Stimulated activated naive CD8-positive, alpha-beta T cell treated with anti-CD3 and anti-CD28 coated beads, Interleukin-15, Interleukin-2, amounts not matched to agents 100 U/mL and 50 U/mL, for 24 hours (primary cell): ENCODE measurements at places on chromosomes 13 and 19.

DNA sequence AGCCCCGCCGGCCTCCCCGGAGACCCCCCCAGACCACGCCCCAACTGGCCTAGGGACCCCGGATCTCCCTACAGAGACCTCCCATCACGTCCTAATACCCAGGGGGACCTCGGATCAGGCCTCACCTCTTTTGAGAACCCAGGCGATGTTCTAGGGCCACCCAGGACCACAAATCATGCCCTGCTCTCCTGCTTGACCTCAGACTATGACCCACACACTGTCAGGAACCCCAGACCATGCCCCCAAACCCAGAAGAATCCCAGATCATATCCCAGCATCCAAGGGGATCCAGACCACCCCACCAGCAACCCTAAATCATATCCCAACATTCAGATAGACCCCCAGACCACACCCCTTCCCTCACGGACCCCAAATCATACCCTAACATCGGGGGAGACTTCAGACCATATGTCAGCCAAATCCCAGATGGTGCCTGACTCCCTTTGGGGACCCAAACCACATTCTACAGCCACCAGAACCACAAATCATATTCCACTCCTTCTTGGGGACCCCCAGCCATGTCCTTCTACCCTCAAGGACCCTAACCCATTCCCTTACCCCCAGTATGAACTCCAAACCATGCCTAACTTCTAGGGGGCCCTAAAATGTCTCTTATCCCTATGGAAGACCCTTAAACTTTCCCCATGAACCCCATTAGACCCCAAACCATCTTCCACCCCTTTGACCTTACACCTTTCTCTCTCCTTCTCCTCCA, 611 bp upstream of the LRFN1 start:
- DNase-seq = no peak

DNA sequence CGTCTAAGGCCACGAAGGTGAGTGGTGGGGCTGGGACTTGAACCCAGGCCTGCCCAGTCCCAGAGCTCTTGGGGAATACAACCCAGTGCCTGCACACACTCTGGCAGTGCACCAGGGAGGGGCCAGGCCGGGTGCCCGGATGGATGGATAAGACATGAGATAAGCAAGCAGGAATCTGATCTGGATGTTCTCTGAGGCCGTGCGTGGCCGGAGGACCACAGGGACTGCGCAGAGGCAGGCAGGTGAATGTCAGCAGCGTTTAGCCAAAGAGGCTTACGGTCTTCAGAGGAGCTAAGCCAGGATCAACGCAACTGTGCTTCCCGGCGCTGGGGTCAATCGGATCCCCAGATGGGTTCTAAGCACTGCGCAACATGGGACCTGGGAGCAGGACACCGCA, 1.5 kb downstream of the ZNF787 start:
- no peak for DNase-seq

DNA sequence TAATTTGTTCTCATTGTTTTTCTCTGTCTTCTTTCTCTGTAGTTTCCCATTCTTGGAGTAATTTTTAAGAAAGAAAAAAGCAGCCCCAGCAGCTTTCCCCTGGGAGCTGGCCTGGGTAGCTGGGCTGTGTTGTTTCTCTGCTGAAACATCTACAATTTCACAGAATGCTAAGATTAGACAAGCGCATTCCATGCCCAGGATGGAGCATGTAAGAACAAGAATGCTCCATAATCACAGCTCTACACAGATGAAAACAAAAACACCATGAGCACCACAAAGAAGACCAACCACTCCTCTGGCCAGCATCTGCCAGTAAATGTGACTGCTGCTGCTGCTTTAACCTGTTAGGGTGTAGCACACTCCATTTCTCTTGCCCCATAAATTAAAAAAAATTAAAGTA, 239.2 kb upstream of the SLITRK1 start:
- DNase-seq = no peak

- DNase-seq = no peak
Observed at GRCh38 chr13:88648598-88649373, 977.6 kb downstream of the SLITRK5 start.

- DNase-seq = peak; percentile 11
Observed at GRCh38 chr19:8210421-8211101, 1.4 kb downstream of the CERS4 start.

- DNase-seq = no peak
Observed at GRCh38 chr19:43441716-43442115, 23.7 kb downstream of the LYPD3 start.

- DNase-seq = no peak
Observed at GRCh38 chr13:61202042-61202441, 213.6 kb downstream of the PCDH20 start.

GRCh38 chr13:66348745-66349690, 881.1 kb downstream of the PCDH9 start:
- no peak for DNase-seq

DNA sequence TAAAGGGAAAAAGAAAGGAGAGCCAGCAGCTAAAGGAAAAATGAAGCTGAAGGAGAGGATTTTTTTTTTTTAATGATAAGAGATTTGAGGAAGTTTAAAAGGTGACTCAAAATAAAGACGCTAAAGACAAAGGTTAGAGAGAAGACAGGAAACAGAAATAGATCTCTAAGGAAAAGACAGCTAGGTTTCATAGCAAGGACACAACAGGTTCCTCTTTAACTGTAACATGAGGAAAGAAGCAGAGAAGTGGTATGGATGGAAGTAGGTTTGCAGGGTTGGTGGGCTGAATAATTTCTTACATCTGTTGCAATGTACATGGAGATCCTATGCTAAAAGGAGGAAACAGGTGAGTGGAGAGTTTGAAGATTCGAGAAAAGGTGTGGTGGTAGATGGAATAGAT, 107.5 kb downstream of the MYCBP2 start:
- no peak for DNase-seq

DNA sequence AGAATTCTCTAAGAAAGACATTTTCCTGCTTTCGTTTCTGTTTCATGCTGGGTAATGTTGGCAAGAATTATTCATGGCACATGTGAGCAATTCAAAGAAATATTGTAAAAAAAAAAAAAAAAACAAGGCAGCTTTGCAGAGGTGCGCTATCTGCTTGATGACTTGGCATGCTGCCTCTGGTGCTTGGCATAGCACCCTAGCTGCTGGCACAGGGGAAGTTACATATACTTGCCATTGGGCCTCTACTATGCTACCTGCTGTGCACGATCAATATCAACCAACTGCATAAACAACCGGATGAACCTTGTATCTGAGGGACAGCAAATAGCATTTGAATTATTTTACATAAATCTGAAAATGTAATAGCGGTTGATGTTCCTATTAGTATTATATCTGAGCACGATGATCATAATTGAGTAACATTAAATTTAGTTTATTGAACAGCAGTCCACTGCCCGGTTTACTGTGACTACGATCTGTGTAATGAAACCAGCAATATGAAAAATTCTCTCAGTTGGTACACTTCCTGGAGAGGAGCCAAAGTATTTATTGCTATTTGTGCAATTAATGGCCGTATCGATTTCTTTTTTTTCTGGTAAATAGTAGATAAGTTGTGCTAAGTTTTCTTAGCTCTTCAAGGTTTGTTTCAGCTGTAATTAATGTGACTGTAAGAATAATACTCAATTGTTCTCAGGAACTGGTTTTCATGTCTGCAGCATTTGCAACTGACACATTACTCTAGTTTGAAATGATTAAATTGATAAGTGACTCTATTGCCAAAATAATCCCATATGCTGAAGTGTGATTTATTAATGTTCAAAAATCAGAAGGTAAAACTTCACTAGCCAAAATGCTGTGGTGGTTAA, 717.3 kb downstream of the DACH1 start:
- no peak for DNase-seq

- DNase-seq = no peak
Observed at GRCh38 chr13:39554371-39554770, 48.6 kb downstream of the LHFPL6 start.

DNA sequence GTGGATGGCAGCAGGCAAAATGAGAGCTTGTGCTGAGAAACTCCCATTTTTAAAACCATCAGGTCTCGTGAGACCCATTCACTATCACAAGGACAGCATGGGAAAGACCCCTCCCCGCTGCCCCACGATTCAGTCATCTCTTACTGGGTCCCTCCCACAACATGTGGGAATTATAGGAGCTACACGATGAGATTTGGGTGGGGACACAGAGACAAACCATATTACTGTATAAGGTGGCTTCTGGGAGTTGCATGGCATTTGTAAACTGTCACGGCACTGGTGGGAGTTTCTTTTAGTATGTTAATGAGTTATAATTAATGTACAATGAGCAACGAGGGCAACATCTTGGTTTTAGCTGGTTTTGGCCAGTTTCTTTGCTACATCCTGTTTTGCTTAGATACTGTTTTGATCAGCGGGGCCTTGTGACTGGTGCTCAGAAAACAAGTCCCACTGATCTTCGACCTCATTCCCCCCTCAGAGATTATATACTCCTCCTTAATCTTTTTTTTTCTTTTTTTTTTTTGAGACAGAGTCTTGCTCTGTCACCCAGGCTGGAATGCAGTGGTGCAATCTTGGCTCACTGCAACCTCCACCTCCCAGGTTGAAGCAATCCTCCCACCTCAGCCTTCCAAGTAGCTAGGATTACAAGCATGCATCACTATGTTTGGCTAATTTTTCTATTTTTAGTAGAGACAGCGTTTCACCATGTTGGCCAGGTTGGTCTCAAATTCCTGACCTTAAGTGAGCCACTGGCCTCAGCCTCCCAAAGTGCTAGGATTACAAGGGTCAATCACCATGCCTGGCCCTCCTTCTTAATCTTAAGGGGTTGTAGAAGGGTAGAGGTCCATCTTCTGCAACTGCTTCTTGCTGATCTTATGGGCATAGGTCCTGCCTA, 21.3 kb upstream of the ZNF599 start:
- DNase-seq = no peak

DNA sequence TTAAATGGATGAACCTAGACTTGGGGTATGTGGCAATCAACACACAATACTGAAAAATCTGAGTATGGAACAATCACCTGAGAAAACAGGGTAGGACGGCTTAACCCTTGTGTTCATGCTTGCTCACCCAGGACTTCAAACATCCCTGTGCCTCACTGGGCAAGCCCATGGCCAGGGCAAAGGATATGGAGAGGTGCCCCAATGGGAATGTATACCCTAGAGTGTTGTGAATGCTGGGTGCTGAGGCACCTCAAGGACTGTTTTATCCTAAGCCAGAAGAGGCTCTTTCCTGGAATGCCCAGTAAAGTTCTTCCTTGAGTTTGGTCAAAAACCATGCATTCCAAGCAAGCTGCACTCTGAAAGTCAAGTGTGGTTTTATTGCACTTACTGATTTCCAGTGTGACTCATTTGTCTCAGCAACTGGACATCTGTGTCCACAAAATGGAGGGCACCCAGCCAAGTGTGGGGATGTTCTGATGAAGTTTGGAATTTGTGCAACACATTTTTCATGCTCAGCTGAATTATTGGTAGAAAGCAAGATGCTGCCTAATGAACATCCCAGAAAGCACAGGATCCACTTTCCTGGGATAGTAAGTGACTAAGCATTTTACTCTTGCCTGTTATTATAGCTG, 531.3 kb downstream of the RFC3 start:
- DNase-seq = no peak

- no peak for DNase-seq
Observed at GRCh38 chr19:19050731-19051130, 13.1 kb upstream of the SLC25A42 start.

- DNase-seq = no peak
Observed at GRCh38 chr13:28741084-28741491, 22.3 kb upstream of the SLC46A3 start.

DNA sequence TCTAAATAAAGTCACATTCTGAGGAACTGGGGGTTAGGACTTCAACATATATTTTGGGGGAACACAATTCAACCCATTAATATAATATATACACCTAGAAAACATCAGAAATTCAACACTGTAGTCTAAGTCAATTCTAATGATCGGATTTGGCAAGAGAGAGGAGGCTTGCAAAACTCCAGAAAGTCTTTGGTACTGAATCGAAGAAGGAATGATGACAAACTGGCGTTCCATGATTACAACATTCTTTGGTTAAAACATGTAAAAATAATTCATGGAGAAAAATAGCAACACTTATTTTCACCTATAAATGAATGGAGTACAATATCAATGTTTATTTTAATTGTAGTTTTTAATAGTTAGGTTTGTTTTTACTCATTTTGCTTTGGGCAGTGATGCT, 62.4 kb downstream of the MBNL2 start:
- DNase-seq = no peak

GRCh38 chr19:33670398-33670797, 48.6 kb downstream of the CHST8 start:
- DNase-seq = no peak

DNA sequence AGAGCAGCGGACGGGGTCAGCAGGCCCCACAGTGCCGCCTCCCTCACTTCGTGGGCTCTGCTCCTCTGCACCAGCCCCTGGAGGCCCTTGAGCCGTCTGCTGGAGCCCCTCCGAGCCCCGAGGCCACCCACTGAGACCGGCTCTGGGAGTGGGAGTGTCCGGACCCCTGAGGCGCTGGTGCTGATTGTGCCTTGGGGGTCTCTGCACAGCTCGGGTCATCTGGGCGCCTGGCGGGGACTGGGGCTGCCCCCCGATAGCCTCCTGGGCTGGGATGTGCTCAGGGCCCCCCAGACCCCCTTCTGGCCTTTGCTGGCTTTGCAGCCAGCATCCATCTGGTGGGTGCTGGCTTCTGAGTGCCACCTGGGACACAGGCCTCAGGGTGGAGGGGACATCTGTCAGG, 15.4 kb downstream of the CBARP start:
- no peak for DNase-seq

GRCh38 chr19:51824281-51825005, 29.5 kb downstream of the FPR3 start:
- DNase-seq = no peak

- no peak for DNase-seq
Observed at GRCh38 chr19:8501981-8502380, 459 bp downstream of the PRAM1 start.

GRCh38 chr19:17127671-17128070, 52.1 kb downstream of the MYO9B start:
- no peak for DNase-seq

DNA sequence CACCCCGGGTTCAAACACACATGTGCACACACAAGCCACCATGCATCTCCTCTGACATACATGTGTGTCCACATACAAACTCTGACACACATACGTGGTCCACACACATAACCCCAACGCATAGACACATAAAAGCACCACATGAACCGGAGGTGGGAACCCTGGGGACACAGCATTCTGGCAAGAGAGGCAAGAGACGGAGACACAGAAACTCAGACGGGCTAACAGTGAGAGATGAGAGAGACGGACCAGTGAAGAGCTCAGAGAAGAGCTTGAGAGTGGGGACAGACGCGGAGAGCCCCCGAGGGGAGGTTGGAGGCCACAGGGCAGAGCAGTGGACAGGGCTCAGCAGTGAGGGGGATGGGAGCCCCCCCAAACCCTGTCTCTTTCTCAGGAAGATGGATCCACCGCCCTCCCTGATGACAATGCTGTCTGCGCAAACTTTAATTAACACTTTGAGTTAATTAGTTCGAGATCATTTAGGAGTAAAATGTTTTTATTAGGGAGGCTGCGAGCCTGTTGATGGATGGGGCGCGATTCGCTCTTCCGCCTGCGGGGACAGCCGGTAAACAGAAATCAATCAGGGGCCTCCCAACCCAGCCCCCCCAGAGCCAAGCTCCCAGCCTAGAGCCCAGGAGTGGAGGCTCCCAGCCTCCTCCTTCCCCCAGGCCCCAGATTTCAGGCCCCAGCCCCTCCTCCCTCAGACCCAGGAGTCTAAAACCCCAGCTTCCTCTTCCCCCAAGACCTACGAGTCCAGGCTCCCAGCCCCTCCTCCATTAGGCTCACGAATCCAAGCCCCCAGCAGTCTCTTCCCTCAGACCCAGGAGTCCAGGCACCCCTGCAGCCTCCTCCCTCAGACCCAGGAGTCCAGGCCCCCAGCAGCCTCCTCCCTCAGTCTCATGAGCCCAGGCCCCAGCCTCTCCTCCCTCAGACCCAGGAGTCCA, 9.5 kb upstream of the ERFL start:
- no peak for DNase-seq

- no peak for DNase-seq
Observed at GRCh38 chr13:100290165-100290801, 201.4 kb downstream of the PCCA start.
